Trophoblast cell (in vitro differentiated cells and primary cell): ENCODE measurements at places on chromosomes 11 and 22.

GRCh38 chr22:36900225-36900624 is 13.2 kb upstream of the CSF2RB start:
- no peak for DNase-seq

- DNase-seq: no peak
These were observed 65.4 kb downstream of the OTOG start for GRCh38 chr11:17612221-17613188.

GRCh38 chr22:45577746-45578523 is 75.3 kb downstream of the FBLN1 start:
- peak; percentile 93 for DNase-seq

- DNase-seq: peak; percentile 64
These were observed 74.4 kb downstream of the SLC36A4 start for GRCh38 chr11:93123351-93123898.

DNA sequence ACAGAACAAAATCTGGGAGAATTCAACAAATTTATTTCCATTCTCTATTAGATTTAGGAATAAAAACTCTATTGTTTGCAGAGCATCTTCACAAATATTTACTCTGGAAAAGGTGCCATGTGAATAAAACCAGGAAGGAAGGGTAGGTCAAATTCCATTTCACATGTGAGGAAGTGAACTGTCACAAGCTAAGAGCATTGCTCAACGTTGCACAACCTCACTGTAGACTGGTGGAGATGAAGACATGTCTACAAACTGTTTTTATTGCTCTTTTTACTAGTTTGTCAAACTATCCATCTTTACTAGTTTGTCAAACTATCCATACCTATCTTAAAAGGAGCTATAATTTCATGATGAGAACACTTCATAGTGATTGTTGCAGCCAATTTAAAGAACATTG is 236.4 kb downstream of the CNTN5 start:
- no peak for DNase-seq

DNA sequence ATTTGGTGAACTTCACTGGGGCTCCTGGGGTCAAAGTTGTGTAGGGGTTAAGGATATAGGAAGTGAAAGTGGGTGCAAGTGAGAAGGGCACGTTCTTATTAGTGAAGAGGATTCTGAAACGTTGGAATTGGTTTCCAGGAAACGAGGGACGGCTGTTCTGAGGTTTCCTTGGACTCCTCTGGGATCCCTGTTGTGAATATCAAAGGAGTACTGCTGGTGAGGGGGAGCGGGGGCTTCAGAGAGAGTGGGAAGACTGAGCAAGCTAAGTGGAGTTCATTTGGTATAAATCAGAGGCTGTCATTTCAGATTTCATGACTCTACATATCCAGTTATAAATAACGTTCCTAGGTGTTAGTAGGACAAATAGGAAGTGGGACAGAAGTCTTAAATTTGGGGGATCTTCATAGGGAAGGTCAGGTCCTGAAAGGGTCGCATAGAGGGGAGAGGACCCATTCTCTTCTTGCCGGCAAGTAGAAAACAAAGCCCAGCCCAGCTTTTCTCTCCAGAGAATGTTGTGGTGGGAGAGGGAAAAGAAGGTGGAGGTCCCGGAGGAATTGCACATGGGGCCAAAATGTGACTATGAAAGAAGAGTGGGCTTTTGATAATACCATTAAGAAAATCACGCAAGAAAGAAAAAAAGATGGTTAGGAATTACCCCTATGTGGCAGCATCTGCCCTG is 1.1 kb upstream of the NELL1 start:
- DNase-seq: no peak

DNA sequence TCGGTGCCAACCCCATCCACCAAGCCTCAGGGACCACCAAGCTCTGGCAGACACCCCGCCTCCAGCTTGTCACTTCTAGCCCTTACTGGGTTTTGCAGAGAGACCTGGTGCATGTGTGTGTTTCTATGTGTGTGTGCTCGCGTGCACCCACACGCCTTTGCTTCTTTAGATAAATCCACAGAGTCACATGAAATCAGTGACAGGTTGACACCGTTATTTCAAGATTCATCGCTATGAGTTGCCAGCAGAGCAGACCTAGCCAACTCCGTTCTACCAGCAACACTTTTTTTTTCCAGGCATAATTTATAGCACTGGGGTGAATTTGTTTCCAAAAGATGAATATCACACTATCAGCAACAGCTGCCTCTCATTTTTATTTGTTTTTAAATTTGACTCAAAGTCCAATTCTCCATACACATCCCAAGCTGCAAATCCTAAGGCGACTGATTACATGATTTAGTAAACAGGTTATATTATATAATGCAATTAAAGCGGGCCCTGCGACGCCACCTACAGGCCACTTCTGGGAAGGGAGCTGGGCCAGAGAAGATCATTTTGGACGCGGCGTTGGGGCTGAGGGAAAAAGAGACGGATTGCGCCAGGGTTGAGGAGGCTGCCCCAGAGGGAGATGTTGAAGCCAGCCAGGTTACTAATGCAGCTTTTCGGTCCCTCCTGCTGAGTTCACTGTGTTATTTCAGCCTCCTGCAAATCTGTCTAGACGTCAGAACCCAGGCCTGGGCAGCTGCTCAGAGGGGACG is 150.5 kb downstream of the FEZ1 start:
- DNase-seq: peak; percentile 71

- no peak for DNase-seq
These were observed 791 bp downstream of the EI24 start for GRCh38 chr11:125569915-125570621.

GRCh38 chr11:79864882-79865281 is 424.1 kb upstream of the TENM4 start:
- no peak for DNase-seq

DNA sequence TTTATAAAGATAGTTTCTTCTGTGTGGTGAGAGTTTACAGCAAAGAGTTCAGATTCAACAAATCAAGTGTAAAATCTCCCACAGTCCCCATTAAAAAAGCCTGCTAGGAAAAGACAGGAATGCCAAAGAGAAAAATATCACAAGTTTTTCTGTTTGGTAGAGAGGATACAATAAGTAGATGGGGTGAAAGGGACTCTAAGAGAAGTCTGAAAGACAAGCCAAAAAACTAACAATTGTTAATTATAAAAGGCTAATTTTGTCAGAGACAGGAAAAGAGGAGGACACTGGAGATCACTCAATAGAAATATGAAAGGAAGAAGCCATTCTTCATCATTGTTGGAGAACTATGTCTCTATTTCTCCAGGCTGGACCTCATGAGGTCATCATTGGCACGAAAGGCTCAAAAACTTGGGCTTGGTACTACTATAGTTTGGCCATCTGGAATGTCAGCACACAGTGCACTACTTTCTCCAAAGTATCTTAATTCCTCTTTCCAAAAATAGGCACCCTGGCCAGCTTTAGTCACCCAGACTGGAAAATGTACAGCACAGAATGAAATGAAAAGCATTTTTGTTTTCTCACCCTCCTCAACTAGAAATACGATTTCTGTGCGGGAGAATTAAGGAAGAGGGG is 531 bp upstream of the SOX6 start:
- DNase-seq: no peak

GRCh38 chr22:44437216-44438055 is 60.6 kb downstream of the RTL6 start:
- DNase-seq: no peak

- peak; percentile 45 for DNase-seq
These were observed 1.9 kb downstream of the CHADL start for GRCh38 chr22:41238570-41239442.

GRCh38 chr22:25644122-25644521 is 79.6 kb downstream of the GRK3 start:
- no peak for DNase-seq

GRCh38 chr11:100689141-100689540 is 2.1 kb downstream of the ARHGAP42 start:
- DNase-seq: no peak
